Thoracic aorta (tissue), 2 donors: ENCODE measurements at places on chromosomes 2 and 18.
A peak's percentile ranks its signal among the peaks of the same experiment; 100 is the strongest.

GRCh38 chr2:114925296-114926255 lies 483.1 kb downstream of the DPP10 start:
- no peak for DNase-seq

GRCh38 chr2:64586883-64587481 lies 62.9 kb downstream of the AFTPH start:
- no peak for DNase-seq

DNA sequence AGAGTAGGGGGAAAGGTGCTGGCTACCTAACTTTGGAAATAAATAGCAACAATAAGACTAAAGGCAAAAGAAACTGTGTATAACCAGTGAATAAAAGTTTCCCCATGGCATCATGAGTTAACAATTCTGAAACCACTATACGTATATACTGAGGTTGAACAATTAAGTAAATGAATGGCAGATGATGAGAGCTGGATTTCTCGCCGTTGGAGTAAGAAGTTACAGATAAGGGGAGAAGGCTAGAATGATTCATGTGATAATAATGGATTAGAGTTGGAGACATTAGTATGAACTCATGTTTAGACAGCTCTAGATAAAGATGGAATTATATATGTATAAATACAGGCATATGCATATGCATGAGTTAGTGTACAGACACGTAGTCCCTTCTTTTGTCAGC lies 152.7 kb downstream of the UBR3 start:
- DNase-seq = no peak

DNA sequence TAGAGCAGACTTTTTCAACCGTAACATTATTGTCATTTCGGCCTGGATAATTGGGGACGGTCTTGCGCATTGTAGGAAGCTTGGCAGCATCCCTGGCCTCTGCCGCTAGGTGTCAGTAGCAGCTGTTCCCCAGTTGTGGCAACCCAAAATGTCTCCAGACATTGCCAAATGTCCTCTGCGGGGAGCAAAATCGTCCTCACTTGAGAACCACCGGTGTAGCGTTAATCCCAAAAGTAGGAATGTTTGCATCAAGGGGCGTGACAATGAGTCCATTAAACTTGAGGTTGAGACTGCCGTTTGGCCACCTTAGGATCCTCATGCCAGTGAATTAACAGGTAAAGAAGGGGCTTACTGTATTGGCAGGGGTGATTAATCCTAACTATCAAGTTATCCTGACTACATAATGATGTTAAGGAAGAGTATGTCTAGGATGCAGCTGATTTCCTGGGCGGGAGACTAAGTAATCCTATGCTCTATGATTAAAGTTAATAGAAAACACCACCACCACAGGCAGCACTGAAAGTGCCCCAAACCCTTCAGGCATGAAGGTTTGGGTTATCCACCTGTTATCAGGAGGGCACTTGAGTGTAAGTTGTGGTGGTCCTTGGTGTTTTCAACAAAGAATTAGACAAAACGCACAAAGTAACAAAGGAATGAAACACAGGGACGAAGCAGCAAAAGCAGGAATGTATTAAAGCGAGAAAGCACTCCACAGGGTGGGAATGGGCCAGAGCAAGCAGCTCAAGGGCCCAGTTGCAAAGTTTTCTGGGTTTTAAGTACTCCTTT lies 4.9 kb upstream of the ZC3H8 start:
- peak; percentile 41 for DNase-seq

- DNase-seq = peak; percentile 59
These were observed 18.8 kb downstream of the COX7A2L start for GRCh38 chr2:42342061-42342794.

DNA sequence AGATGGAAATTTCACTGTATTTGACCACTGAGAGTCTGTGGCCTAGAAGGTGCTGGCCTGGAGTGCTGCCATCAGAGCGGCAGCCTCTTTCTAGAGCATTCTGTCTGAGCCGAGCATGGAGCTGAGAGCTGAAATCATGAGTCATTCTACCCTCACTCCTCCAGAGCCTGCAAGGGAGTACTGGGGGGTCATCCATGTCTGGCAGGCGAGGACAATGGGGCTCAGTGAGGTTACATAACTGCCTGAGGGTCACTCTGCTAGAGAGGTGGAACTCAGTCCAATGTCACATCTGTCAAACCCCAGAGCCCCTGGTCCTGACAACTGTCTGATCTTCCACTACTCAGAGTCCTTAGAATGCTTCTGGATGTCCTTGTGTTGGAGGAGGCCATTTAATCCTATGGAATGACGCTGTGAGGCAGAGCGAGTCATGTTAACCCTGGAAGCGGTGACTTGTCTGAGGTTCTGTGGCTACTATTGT lies 65.3 kb downstream of the HAUS1 start:
- DNase-seq = no peak

GRCh38 chr2:11967946-11968465 lies 221.6 kb downstream of the LPIN1 start:
- DNase-seq = no peak

GRCh38 chr18:69002233-69002632 lies 204.4 kb downstream of the CCDC102B start:
- no peak for DNase-seq

GRCh38 chr2:17788773-17789172 lies 27.5 kb upstream of the MSGN1 start:
- DNase-seq = no peak

- DNase-seq = no peak
These were observed 3.7 kb downstream of the FBXO48 start for GRCh38 chr2:68463287-68463877.

GRCh38 chr2:46481198-46482193 lies 2.1 kb downstream of the TMEM247 start:
- DNase-seq = no peak

- DNase-seq = no peak
These were observed 47.0 kb upstream of the ST3GAL5 start for GRCh38 chr2:85935746-85936208.

GRCh38 chr2:55150834-55151233 lies 81.3 kb downstream of the CLHC1 start:
- DNase-seq = no peak

GRCh38 chr2:162795312-162795711 lies 43.3 kb downstream of the KCNH7 start:
- no peak for DNase-seq

DNA sequence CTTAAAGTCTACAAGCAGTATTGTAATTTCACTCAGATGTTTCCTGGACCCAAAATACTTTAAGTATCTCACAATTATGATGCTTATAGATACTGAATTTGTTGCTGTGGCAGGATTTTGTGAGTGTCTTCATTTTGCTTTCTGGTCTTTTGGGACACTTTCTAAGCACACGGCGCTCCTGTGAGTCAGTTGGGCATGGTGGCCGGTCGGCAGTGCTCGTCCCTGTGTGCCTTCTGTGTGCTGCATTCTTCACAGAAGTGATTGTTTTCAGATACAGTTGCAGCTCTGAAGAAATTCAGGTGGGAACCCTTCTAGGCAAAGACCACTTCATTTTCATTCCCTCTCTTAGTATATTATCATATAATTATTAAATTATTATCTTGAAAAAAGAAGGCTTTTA lies 273.3 kb downstream of the ZNF407 start:
- DNase-seq = no peak

DNA sequence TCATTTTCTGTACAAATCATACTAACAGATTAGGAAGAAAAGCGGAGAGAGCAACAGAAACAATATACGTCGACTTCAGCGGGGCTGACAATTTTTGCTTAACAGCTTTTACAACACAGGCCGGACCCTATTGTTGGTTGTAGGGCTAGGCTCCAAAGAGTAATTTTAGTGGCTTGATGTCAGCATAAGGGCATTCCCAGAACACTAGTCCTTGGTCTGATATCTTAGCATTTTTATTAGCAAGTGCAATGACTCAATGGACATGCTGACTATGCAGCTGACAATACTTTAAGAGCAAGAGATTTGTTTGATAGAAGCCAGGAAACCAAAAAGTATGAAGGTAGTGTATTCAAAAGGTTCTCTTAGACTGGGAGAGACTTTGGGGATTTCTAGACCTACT lies 209.9 kb downstream of the LNPK start:
- DNase-seq = no peak

- no peak for DNase-seq
These were observed 963.0 kb downstream of the TDRD15 start for GRCh38 chr2:22086726-22087125.

GRCh38 chr18:22170421-22171257 lies 1.2 kb downstream of the GATA6 start:
- DNase-seq = no peak

GRCh38 chr18:22340331-22340730 lies 77.4 kb downstream of the CTAGE1 start:
- no peak for DNase-seq

GRCh38 chr2:72427022-72427861 lies 279.6 kb upstream of the CYP26B1 start:
- no peak for DNase-seq

DNA sequence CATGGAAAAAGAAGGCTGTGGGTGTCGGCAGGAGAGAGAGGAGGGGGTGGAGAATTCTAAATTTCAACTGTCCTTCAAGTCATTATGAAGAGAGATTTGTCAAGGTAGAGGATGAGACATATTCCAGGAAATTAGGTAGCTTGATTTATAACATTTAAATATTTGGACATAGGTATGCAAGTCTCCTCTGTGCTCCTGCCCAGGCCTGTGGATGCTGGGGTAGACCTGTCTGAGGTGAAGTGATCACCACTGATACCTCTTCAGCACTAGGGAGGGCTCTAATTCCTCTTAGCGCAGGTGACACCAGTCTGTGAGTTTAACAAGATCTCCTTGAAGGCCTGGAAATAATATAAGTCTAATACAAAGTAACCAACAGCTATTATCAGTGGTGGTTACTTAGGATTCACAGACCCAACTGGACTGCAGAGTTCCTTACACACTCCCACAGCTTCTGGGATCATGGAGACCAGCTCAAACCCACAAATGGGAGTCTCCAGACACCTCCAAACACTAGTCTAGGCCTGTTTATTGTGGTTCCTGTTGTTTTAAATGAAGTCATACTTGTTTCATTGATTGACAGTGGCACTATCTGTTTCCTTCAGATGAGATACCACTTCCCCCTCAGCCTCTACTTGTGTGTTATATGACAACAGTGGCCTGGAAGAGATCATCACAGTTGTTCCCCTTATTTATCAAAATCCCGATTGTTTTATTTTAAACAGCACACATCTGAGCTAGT lies 104.1 kb upstream of the ITPRID2 start:
- no peak for DNase-seq

DNA sequence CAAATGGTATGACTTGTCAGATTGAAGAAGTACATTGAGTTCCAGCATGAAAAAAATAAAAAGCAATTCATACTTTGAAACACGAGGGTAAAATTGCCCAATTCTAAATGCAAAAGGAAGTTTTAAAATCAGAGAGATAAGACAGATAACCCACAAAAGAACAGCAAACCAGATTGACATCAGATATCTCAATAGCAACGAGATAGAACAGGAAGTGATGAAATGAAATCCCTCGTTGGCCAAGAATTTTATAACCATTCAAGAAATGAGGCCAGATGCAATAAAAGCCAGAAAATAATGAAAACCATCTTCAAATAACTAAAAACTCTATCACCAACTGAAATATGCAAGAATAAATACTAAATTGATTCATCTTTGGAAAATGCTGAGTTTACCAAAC lies 172.8 kb downstream of the CD226 start:
- DNase-seq = no peak

DNA sequence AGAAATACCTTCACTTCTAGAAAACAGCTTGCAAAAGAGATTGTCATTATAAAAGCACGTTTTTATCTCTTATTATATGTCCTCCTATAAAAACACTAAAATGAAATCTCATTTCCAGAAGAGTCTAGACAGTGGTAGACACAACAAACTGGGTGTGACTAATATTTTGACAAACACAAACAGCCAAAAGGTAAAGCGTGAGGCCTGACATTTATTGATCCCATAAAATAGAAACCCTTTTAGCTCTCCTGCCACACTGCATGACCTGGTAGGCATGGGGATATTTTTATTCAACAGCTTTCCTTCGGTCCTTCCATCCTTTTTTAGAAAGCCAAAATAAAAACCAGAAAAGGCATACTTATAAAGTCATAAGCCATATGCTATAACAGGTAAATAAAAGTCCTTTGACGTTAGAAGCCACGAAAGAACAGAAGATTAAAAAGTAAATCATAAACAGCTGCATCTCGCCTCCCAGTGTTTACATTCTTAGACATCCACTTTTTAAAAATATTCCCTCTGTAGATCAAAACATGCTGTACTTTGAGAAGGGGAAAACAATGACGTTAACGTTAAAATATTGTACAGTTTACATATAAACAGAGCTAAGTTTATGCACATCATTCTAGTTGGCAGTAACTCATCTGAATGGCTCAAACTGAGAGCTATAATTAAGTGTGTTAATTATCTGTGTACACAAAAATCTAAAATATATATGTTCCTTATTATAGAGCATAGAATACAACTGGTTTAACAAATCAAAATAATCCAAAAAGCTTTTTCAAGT lies 44.6 kb downstream of the IRS1 start:
- no peak for DNase-seq

DNA sequence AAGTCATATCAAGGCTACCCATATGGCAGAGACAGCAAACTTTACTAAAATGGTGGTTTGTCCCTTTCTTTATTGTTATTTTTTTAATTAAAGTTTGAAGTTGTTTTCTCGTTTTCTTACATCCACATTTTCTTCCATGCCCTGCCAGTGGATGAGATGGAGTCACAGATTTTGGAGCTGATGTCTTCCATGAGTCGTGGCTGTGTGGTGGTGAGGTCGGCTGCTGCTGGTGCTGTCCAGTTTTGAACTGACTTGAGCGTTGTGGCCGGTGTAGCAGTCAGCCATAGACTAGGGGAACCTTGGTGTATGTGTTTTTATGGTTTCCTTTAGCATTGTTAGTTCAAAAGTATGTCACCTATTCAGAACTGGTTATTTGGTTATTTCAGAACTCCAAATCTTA lies 182.8 kb downstream of the SH3RF3 start:
- DNase-seq = no peak
